Activated effector memory CD4-positive, alpha-beta T cell treated with Interleukin-2 at 50 U/mL for 16 hours (primary cell): ENCODE measurements at places on chromosomes 2 and 18.

DNA sequence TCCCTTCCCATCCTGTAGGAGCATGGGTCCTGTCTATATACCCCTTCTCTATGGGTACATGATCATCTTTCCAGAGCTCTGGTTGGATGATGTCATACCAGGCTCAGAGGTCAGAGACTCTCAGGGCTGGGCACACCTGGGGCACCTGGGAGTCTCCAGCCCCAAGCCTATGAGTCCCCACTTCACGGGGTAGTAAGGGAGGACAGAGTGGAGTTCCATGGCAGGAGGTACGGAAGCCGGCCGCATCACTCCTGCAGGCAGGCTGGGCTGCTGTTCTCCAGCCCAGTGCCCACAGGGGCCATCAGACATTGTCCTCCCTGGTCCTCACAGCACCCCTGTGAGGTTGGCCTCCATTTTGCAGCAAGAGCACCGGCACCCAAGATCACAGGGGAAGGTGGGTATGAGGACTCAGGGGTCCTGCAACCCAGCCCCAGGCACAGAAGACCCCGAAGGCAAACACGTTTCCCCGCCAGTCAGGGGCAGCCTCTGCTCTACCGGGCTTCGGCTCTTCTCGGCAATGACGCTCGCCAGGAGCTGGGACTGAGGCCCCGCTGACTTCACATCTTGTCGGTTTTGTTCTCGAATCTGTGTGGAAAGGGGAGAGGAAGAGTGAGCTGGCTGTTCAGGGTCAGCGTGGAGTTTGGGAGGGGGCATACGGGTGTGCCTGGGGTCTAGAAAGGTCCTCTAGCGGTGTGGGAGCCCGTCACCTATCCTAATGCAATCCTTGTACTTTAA lies 91.5 kb downstream of the ADD2 start:
- DNase-seq = no peak

DNA sequence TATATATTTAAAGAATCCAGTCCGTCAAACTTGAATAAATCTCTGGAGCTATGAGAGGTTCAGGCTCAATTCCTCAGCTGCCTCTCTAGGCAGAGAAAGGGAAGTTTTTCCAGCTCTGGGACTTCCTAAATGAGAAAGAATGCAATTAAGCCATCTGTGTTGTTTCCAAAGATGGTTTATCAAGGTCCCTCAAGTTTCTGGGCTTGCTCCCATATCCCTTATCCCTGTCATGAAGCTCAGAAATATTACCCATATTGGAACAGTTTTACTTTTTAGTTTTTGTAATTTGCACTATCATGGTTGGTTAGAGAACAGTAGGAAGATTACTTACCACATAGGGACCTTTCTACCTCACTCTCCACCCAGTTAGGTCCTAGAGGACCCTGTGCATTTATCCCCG lies 1.4 kb downstream of the CNTNAP5 start:
- DNase-seq = no peak

DNA sequence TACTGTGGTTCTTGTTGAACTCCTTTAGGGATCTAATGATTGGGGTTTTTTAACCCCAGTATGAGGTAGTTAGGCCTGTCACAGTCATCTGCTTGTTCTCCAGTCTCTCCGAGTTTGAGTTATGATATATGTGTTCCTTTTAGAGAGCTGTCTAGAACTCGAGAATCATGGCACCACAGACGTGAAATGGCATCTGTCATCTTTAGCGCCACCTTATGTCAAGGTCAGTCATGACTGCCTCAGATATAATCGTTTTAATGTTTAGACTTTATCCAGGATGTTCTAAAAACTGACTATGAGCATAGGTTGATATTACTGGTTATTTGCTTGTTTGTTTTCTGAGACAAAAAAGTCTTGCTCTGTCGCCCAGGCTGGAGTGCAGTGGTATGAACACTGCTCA lies 112.2 kb downstream of the CEP192 start:
- DNase-seq = no peak

DNA sequence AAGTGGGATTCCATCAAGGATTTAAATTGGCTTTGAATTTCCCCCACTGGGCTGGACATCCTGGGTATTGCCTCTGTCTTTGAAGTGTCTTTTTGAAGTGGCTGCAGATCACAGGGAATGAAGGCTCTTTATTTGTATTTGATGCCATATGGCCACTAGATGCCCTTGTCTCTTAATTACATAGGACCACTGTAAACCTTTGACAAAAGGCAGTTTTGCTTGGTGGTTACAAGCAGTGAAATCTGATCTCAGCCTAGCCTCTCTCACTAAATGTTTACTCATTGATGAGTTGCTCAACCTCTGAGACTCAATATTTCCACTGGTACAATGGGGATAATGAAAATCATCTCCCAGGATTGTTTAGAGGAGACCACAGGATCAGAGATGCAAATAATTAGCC lies 102.2 kb downstream of the INSIG2 start:
- no peak for DNase-seq

DNA sequence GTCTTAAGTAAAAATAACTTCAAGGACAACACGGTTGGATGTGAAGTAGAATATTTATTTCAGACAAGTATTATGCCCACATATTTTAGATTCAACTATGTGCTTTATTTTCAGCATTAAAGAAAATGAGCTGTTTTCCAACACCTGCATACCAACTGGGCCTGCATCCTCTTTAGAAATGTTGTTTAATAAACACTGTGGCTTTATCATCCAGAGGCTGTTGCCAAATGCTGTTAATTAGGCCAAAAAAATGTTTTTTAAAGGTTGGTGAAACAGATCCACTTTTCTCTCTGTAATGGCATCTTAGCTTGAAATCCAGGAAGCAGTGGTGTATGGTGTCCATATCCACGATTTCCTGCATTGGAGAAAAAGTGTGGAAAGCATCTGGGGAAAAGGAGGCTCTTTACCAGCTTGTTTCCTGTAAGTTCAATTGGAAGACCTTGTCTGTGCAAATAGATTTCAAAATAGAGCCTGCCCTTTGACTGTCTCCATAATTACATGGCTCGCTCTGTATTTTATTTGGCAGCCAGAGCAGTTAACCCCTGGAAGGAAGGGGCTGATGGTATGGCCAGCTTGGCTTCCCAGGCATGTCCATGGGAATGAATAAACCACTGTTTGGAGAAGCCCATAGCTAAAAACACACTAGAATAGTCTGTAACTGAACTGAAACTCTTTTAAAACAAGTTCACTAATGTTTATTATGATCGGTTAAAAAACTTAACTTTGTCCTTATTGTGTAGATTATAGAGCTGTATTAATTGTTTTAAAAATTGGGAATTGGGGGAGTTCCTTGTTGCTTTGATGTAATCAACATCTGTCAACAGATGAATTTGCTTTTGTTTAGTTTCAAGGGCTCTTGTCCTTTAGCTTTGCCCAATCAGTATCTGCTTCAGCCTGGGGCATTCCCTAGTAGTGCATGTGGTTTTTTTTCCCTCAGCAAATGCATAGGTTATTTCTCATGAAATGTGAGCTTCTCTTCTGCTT lies 33.0 kb upstream of the DLX1 start:
- DNase-seq = no peak

GRCh38 chr2:73227086-73227485 lies 6.0 kb downstream of the PRADC1 start:
- no peak for DNase-seq

- DNase-seq = no peak
Observed at GRCh38 chr2:8437949-8438400, 243.9 kb upstream of the ID2 start.

DNA sequence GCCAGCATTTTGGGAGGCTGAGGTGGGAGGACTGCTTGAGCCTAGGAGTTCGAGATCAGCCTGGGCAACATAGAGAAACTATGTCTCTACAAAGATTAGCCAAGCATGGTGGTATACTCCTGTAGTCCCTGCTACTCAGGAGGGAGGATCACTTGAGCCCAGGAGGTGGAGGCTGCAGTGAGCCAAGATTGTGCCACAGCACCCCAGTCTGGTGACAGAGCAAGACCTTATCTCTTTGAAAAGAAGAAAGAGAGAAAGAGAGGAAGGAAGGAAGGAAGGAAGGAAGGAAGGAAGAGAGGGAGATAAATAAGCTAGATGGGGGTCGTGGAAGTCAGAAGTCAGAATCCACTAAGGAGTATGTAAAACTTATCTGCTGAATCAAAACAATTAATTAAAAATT lies 16.2 kb downstream of the GPR75 start:
- DNase-seq = no peak

- DNase-seq = no peak
Observed at GRCh38 chr18:832085-832681, 20.1 kb upstream of the YES1 start.

GRCh38 chr2:79530443-79530842 lies 17.6 kb downstream of the CTNNA2 start:
- no peak for DNase-seq

DNA sequence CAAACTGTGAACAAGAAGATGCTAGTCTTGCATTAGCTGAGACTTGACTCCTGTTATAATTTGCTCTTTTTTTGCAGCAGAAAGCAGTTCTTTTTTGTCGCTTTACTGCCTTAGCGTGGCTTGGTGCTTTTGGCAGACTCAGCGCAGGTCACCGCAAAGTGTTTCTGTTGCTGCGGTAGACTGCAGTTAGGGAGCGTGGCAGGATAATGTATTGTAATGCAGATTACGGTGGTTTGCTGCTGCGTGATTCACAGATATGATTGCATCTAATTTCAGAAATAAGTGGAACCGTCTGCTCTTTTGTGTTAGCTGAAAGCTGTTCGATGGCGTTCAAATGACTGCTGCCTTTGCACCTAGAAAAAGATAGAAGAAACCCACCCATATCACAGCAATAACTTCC lies 131.6 kb upstream of the SATB2 start:
- no peak for DNase-seq

DNA sequence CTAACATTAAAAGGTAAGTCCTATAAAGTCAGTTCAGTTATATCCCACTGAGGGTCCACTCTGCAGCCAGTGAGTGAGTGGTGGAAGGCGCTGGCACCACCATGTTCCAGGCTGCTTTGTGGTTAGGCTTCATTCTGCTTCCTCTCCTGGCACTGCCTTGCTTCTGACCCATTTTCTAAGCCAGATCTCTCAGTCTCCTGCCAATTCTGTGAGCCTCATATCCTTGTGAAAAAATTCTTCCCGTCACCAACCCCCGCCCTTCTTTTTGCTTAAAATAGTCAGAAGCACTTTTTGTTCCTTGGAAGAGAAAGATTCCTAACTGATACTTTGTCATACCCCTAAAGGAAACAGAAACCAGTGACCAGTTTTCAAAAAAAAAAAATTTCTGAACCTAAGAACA lies 139.8 kb upstream of the NCK2 start:
- DNase-seq = no peak

DNA sequence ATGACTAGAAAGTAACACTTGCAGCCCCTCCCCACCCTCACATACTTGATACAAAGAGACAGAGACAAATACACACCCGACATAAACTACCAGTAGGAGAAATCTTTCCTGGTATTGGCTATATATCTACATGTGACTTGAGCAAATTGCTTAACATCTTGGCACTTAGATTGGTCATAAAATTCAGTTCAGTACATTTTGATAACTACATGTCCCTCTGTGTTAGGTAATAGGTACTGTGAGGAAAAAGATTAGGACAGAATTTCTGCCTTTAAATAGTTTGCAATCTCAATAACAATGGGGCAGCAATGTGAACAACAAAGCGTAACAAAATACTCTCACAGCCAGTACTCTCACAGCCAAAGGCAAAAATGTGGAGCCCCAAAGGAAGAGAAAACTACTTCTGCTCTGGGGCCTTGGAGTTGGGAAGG lies 670.0 kb upstream of the ACVR2A start:
- DNase-seq = no peak

GRCh38 chr2:17388798-17389197 lies 129.4 kb downstream of the RAD51AP2 start:
- no peak for DNase-seq

GRCh38 chr2:232327105-232328031 lies 51.2 kb upstream of the ALPP start:
- peak; percentile 70 for DNase-seq

- DNase-seq = no peak
Observed at GRCh38 chr18:50757358-50757757, 62.5 kb downstream of the MRO start.

DNA sequence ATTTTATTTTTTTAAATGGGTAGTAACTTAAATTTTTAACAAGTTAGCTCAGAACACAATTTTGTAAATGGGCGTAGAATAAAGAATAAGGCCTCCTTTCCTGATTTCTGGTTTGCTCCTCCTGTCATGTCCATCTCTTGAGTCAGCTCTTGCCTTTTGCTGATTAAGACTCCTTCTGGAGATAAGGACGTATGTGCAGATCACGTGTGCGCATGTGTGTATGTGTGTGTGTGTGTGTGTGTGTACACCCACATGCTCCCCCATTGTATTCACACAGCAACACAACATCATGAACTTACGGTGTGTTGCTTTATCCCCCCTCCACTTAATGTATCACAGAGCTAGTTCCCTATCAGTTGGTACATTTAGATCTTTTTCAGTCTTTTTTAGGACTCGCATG lies 182.9 kb downstream of the PRKCE start:
- no peak for DNase-seq

DNA sequence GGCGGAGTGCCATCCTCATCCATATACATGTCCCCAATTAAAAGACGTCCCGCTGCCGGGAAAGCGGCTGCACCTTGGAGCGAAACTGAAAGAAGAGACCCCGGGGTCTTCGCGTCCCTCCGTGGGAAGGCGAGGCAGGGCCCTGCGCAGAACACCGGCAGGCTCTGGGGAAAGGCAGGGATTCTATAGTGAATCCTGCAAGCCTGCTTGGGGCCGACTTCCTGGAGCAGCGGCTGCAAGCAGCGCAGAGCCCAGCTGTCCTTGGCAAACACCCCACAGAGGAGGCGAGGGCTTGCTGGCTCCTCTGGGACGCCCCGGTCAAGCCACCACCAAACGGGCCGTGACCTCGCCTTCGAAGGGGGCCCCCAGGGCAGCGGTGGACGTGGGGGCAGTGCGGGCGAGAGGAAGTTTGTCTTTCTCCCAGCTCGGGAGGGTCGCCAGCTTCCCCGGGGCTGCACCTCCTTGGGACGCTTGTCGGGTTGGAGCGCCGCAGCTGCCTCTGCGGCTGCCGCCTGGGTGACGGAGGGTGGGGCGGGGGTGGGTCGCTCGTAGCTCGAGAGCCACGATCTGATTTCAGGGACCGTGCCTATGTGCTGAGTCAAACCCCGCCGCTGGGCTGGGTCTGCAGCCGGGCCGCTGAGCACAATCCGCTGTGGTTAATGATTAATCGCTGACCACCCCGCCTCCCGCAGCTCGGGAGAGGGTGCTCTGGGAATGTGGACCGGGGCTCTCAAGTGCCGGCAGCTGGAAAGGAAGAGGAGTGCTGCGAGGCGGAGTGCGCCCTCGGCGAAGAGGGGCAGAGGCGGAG lies 486 bp upstream of the GPR39 start:
- DNase-seq = no peak
